ENCODE measurements at places on chromosomes 2 and 18. TPM values are rescaled to one million over a fixed set of nuclear protein-coding genes. Genes with fewer than 3 reads are reported as not detected.

The AQP12B gene
- total RNA-seq: not detected

The EVA1A gene
- 152 TPM for total RNA-seq

The LYPD6 gene
- 15.0 TPM for total RNA-seq

The MYO7B gene
- total RNA-seq: 1.8 TPM

The TUBB8B gene
- total RNA-seq: 3.9 TPM

The ZNF385B gene
- total RNA-seq: not detected

The CHST9 gene
- not detected for total RNA-seq

The ALMS1 gene
- total RNA-seq: 22.3 TPM

DNA sequence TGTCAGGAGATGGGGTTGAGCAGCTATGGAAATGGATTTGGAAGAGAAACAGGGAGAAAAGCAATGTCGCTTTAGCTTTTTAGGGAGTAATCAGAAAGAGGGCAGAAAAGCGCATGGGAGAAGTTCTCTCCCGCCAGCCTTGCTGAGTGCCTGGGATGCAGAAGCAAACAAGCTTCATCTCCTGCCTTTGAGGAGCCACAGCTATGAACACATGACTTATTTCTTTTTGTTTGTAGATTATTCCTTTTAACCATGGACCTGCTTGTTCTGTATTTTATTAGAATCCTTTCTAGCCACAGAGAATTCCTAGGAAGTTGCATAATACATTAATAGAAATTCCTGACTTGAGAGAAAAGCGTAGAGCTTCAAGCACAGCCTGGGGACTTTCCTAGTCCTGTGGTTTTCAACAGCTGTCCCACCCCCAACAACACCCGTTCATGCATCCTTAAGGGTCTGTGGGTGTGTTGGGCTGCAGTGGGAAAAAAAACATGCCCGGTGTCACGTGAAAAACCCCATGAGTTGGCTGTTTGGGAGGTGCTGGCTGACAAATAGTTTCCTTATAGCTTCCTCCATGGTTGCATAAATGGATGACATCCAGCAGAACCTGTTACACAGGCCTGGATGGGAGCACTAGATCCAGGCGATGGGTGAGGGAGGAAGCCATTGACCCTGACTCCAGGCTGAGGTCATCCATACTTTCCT, 14.9 kb downstream of the SLC9A4 start:
- DNase-seq: peak; percentile 61

GRCh38 chr18:6646801-6647200, 82.7 kb upstream of the ARHGAP28 start:
- no peak for DNase-seq

- DNase-seq: no peak
Observed at GRCh38 chr2:31161637-31162036, 23.4 kb upstream of the GALNT14 start.

GRCh38 chr18:13376841-13377351, 158.3 kb downstream of the LDLRAD4 start:
- no peak for DNase-seq

DNA sequence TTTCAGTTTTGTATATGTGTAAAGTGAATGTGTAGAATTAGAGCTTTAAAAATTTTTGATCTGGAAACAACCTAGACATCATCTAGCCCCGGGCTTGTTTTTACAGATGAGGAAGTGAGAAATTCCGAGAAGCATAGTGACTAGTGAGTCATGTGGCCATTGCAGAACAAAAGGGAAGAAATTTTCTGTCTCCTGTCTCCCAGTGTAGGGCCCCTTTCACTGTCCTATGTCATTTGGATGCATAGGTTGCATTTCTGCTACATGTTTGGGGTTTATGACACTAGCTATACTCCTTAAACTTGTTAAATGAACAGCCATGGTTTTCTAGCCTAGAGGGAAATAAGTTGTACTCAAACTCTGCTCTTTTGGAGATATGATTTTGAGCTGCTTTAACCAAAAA, 84.6 kb downstream of the PLCL1 start:
- no peak for DNase-seq

GRCh38 chr2:240371129-240372000, 64.1 kb upstream of the GPC1 start:
- no peak for DNase-seq

GRCh38 chr18:23578067-23578701, 8.1 kb downstream of the NPC1 start:
- DNase-seq: no peak

GRCh38 chr18:37559194-37559593, 6.4 kb downstream of the CELF4 start:
- DNase-seq: no peak

DNA sequence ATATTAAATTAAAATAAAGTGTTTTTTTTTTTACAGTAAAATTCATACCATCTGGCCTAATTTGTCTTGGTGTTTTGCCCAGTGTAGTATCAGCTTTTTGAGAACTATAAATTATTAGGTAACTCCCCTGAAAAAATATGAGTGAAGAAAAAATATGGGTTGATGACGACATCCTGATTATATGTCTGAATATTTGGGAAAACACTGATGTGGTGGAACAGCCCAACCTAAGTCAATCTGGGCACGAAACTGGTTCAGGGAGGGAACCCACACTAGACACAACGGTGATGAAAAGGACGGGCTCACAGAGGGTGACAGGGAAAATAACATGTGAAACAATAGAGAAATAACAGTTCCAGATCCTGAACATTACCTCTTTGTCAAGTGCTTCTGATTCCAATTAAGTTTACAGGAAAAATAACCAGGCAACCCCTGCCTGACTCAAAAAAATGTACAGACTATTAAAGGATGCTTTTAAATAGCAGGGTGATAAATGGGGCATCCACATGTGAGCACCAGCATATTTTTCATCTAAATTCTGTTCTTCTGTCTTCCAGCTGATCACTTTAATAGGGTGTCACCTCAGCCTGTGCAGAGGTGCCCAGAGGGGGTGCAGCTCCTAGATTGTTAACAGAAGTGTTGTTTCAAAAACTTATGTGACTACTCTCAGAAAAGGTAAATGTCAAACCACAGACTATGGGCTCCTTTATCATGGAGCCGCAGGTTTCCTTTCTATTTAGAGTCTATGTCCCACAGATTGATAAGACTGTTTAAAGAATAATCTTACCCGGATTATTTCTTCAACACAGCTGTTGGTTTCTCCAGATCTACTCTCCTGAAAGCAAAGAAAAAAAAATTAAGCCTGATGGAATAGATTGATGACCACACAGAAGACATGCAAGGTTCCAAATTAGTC, 305.4 kb downstream of the AFF3 start:
- no peak for DNase-seq

GRCh38 chr2:196962325-196962724, 35.8 kb upstream of the PGAP1 start:
- DNase-seq: no peak

DNA sequence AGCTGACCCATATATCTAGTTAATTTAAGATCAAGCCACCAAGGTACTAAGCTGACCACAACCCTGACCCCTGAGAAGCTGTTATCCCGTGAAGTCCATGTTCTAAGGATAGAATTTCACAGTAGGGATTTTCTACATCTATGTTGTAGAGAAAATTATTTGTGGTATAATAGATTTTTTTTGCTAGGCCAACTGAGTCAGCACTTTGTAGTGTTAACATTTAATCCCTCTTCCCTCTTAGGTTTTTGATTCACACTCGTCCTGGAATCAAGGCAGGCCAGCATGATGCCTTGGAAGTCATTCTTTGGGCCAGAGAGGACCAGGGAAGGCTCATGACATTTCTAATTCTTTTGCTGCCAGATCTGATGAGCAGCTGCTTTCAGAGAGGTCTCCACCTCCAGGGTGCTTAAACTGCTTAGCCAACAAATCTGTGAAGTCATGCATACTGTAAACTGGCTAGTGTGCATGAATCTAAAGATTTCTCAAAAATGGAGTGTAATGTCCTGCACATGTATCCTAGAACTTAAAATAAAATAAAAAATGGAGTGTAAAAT, 102.5 kb downstream of the RBM43 start:
- DNase-seq: no peak

DNA sequence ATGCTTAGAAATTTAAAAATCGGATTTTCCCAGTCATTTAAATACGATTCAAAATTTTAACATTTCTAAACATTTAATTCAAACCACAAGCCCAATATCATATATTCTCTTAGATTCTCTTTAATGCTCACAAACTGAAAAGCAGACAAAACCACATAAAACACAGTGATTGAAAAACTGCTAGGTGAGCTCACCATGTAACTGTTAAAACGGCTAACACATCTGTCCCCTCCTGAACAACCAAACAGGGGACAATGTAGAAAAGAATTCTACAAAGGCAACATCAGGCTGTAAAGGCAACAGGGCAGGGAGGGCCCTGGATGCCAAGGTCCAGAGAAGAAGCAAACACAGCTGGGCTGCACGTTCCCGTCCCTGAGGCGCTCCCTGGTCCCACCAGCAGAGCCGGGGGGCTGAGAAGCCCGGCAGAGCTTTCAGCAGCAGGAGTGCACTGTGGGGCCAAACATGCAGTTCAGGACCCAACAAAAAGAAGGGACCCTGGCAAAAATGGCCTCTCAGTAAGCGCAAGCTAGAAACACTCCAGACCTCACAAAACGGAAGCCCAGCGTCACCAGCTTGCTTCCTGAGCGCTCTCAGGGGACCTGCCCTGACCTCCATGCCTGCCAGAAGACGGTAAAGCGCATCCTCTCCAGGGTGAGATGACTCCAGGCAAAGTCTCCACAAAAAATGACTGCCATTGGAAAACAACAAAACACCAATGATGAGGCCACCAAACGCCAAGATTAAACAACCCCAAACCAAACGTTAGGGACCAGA, 40.5 kb downstream of the NDUFA10 start:
- no peak for DNase-seq

DNA sequence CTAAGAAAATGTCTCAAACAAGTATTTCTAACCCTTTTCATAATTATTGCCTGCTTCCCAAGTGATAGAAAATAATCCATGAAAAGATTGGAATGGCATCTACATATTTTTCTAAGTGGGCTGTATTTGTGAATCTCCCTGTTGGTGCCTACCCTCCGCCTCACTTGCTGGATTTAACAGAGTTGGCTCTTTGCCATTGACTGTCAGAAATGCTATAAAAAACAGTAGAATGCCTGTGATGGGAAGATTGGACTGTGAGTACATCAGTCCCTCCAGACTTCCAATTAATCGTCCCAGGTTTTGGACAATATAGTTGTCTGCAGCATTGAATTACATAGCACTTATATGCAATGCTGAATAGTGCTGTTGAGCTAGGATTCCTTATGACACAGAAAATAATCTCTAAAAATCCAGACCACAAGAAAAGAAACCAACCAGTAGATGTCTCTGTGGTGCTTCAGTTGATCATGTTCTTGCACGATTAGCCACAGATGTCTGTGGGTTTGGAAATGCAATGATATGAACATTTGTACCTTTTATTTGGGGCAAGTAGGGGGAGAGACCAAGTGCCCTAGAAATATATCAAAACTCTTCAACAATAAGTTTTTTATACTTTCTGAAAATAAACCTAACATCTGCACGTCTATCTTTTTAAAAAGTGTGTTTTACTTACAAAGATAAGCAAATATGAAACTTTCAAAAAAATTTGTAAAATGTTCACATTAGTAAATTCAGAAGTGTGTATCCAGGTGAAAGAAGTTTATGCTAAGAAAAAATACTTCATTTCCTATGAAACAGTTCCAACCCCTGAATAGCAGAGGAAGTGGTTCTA, 88.5 kb downstream of the DYNAP start:
- peak; percentile 73 for DNase-seq

- no peak for DNase-seq
Observed at GRCh38 chr2:109138449-109138848, 9.4 kb downstream of the SH3RF3 start.

DNA sequence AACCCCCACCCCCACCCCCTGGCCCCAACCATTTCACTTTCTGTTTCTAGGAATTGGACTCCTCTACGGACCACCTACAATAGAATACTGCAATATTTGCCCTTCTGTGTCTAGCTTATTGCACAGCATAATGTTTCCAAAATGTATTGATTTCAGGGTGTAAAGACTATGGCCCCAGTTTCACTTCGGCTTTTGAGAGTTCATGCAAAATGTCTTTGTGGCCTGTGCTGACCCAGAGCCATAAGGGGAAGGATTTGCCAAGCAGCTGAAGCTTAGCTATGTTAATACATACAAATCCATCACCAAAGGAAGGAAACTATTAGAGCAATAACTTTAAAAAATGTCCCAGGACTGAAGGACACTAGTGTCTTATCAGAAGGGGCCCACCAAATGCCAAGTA, 11.2 kb upstream of the ATP9B start:
- DNase-seq: no peak

DNA sequence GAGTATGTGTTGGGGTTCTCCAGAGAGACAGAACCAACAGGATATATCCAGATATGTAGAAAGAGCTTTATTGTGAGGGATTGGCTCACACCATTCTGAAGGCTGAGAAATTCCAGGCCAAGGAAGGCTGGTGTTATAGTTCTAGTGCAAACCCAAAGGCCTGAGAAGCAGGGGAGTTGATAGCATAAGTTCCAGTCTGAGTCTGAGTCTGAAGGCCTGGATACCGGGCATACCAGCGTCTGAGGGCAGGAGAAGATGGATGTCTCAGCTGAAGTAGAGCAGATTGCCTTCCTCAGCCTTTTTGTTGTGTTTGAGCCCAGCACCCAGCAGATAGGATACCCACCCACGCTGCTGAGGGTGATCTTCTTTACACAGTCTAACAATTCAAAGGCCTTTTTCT, 211.7 kb upstream of the RASGRP3 start:
- DNase-seq: no peak

DNA sequence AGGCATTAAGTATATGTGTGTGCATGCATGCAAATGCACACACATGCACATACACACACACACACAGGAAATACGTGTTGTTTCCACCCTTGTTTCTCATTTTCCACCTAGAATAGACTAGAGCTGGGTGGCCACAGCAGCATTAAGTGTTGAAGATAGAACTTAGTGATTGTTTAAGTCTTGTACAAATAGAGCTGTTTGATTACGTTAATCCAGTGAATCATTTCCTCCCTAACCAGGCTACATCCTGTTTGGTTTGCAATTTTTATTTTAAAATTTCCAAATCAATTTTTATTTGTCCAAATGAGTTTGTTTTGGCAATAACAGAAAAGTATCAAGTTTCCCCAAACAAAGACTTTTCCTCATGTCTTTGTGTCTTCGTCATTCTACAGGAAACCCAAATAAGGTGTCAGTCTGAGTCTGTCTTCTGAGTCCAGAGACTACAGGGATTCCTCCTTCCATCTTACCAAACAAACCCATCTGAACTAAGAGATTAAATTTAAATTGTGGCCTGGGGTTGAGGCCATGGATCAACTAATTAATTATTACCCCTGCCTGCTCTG, 74.6 kb upstream of the GALNT5 start:
- DNase-seq: no peak

DNA sequence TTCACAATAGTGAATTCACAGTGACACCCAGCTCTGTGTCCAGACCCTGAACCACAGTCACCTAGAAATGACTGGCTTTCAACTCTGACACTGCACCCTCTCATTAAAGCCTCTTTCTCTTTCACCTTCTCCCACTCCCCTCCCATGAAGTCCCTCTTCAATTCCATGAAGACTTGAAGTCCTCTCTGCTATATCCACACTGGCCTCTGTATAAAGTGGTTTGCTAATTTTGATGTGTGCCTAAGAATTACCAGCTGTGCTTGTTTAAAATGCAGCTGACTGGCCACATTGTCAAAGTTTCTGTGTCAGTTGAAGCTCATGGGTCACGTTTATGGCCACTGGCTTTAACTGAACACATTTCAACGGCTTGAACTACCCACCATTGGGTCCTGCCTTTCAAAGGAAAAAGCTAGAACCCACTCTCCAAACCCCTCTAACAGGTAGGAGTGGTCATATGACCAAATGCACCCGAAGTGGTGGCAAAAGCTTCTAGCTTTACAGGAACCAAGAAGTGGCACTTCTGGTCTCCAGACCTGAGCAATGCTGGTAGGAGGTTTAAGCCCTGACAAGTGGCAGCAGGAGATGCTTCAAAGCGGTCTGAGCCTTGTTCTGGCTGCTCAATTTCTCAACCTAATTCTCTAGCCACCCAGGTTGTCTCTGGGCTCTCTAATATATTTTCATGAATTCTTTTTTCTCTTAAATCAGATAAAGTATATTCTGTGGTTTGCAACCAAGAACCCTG, 34.2 kb downstream of the B4GALT6 start:
- DNase-seq: no peak
